OCI-LY7 (cell line): ENCODE measurements at places on chromosomes 3 and 15.

GRCh38 chr3:122235147-122235546 lies 51.7 kb downstream of the CASR start:
- no peak for DNase-seq

DNA sequence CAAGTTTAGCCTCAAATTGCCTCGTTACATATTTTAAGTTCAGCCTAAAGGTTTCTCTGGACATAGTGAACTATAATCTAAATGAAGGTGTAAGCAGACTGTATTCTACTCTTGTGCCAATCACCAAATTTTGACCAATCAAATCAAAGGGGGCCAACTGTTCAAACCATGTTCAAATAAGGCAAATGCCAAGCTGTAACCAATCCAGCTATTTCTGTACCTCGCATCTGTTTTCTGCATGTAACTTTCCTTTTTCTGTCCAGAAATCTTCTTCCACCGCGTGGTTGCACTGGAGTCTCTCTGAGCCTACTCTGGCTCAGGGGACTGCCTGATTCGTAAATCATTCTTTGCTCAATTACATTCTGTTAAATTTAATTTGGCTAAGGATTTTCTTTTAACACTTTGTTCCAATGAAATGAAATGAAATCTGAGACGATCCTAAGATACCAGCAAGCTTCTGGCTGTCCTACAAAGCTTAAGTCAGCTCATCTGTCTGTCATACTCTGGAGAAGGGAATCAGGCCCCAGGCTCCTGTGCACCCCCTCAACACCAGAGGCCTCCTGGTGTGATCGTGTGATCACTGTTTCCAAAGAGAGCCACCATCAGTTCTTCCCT lies 53.2 kb upstream of the ZNF148 start:
- no peak for DNase-seq

DNA sequence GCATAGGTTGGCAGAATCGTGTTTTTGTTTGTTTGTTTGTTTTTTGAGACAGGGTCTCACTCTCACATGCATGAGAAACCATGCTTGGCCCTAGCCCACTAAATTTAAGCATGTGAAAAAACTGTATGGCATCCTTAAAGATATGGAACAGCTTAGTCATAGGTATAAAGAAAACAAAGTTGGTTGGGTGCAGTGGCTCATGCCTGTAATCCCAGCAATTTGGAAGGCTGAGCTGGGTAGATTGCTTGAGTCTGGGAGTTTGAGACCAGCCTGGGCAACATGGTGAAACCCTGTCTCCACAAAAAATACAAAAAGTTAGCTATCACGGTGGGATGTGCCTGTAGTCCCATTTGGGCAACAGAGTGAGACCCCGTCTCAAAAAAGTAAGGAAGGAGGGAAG lies 25.2 kb downstream of the EXD1 start:
- no peak for DNase-seq

GRCh38 chr15:38150148-38150547 lies 102.5 kb upstream of the SPRED1 start:
- no peak for DNase-seq

DNA sequence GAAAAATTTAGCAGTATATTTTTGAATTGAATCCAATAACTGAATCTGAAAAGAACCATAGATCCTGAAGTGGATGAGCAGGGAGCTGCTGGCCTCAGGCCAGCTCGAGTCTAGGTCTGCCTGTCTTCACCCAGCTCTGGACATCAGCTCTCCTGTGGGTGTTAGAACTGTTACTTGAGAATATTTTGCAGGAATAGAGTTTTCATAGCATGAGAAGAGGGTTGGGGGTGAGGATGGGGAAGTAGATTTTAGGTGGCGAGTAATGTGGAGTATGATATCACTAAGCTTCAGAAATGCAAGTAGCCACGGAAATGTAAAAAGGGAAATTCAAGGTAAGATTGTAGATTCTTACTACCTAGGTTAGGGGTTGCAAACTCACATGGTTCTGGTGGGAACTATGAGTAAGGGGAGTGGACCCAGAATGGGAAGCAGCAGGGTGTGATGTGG lies 6.2 kb downstream of the RAB8B start:
- no peak for DNase-seq

DNA sequence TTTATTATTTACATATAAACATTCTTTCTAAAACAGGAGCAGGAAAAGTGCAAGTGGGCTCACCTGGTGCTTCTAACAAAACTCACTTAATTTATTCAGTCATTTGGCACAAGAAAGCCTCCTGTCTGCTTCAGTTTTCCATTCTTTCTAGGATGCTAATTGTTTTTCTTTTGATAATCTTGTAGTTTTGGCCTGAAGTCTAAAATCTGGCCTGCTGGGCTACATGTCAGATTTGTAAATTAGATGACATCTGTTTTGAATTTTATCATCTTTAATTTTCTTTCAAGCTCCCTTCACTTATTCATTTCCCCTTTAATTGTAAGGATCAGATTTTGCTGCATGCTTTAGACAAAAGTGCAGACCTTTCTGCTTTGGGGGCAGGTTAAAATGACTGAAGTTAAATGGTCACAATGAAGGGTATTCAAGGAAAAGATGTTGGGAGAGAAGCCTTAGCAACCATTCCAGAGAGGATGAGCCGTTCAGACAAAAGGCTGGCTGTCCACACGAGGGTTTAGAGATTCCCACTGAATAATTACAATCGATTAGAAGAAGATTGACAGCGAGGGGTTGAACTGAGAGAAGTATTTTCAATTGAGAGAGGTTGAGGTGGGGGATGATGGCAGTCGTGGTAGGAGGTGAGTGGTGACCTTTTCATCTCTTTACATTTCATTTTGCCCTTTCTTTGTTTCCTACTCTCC lies 59.9 kb upstream of the PTX3 start:
- no peak for DNase-seq

GRCh38 chr15:45773149-45773548 lies 138.3 kb downstream of the SQOR start:
- DNase-seq = no peak

GRCh38 chr15:73984208-73984979 lies 7.7 kb downstream of the STOML1 start:
- no peak for DNase-seq
